Fibroblast of the aortic adventitia (primary cell): ENCODE measurements at places on chromosomes 2 and 18. TPM values are rescaled to one million over a fixed set of nuclear protein-coding genes. Genes with fewer than 3 reads are reported as not detected.
A peak's percentile ranks its signal among the peaks of the same experiment; 100 is the strongest.

- no peak for DNase-seq
These were observed 1928.8 kb upstream of the CELF4 start for GRCh38 chr18:39494211-39494896.

- DNase-seq, result no peak
These were observed 2.1 kb downstream of the NMUR1 start for GRCh38 chr2:231527955-231528635.

The ZNF521 gene
- total RNA-seq, result 35.7 and 48.6 TPM in 2 replicates

DNA sequence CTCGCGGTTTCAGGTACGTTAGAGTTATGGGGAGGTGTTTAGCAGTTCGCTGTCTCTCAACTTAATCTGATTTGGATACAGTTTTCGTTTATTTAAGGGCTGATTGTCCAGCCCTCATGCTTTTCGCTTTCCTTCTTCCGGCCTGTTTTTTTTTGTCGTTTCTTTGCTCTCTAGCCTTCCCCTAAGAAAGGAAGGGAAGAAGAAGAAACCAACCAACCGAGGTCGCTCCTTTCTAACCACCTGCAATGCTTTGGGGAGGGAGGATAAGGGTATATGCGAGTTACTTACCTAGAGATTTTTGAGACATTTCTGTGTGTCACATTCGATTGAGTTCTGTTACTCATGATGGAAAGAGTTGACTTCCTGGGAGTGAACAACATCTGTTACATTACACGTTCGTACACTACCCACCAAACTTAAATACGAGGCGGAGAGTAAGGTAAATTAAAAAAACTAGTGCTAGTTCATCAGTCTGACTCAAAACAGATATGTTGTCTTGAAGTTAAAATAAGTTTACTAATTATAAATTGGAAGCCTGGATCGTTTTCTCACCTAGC is 918 bp downstream of the EIF5B start:
- peak; percentile 15 for DNase-seq

DNA sequence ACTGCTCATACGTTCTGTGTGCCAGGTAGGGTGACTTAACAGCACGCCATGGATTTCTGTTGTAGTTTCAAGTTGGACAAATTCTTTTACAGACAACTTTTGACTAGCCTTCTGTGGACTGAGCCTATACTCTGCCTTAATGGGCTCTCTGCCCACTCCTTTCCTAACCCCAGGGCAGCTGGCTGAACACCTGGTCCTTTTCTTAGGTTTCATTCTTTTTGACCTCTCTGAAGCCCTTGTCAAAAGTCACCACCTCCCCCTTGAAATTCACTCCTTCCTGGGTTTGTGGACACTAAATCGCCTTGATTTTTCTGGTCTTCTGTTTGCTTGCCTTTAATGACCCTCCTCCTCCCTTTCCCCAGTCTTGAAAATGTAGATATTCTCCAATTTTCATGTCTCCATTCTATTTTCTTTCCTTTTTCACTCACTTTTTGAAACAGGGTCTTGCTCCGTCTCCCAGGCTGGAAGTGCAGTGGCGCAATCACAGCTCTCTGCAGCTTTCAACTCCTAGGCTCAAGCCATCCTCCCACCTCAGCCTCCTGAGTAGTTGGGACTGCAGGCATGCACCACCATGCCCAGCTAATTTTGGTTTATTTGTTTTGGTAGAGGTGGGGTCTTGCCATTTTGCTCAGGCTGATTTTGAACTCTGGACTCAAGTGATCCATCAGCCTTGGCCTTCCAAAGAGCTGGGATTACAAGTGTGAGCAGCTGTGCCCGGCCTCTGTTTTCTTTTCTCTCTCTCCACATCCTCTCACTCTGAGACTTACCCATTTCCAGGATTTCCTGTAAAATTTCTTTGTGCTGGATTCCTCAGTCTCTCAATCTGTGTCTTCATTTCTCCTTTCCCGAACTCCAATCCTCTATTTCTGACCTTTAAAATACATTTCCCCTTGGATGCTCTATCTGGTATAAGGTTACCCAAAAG is 112.9 kb downstream of the PLB1 start:
- no peak for DNase-seq
